ENCODE measurements at places on chromosomes 5 and 9. TPM values are rescaled to one million over a fixed set of nuclear protein-coding genes. Genes with fewer than 3 reads are reported as not detected.

GRCh38 chr5:53019320-53019719 lies 30.2 kb downstream of the ITGA2 start:
- H3K27me3 ChIP-seq: no peaks in the 10 kb centered on the region
- H3K4me1 ChIP-seq: no peaks in the 10 kb centered on the region
- no peak overlapping the region for H3K4me3 ChIP-seq

GRCh38 chr5:135377751-135378680 lies 21.0 kb downstream of the MACROH2A1 start:
- H3K27me3 ChIP-seq: no peaks in the 10 kb centered on the region
- DNase-seq: no peak
- H3K36me3 ChIP-seq: no peaks in the 10 kb centered on the region
- no peaks in the 10 kb centered on the region for H3K4me1 ChIP-seq
- H3K4me3 ChIP-seq: no peak overlapping the region
- no peak overlapping the region for H3K27ac ChIP-seq

GRCh38 chr9:111663301-111663823 lies 2.0 kb downstream of the GNG10 start:
- no peaks in the 10 kb centered on the region for H3K36me3 ChIP-seq
- H3K27me3 ChIP-seq: no peaks in the 10 kb centered on the region
- no peak overlapping the region for H3K27ac ChIP-seq
- H3K4me3 ChIP-seq: no peak overlapping the region

GRCh38 chr5:123209502-123210027 lies 120.5 kb downstream of the PRDM6 start:
- no peaks in the 10 kb centered on the region for H3K36me3 ChIP-seq
- H3K4me3 ChIP-seq: no peak overlapping the region
- no peak for DNase-seq
- no peaks in the 10 kb centered on the region for H3K4me1 ChIP-seq

DNA sequence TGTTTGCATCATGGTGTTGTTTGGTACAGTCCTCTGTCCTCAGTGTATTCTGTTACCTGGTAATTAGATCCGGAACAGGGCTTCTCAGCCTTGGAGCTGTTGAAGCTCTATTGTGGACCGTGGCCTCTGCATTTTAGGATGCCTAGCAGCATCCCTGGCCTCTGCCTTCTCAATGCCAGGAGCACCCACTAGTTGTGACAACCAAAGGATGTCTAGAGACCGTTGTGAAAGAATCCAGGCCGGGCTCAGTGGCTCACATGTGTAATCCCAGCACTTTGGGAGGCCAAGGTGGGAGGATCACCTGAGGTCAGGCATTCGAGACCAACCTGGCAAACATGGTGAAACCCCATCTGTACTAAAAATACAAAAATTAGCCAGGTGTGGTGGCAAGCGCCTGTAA lies 159.6 kb downstream of the CACNA1B start:
- H3K27ac ChIP-seq: no peak overlapping the region
- H3K27me3 ChIP-seq: no peaks in the 10 kb centered on the region
- H3K4me3 ChIP-seq: no peak overlapping the region
- no peaks in the 10 kb centered on the region for H3K4me1 ChIP-seq
- DNase-seq: no peak

GRCh38 chr5:54030981-54031380 lies 279.4 kb downstream of the ARL15 start:
- no peak overlapping the region for H3K4me3 ChIP-seq
- H3K36me3 ChIP-seq: no peaks in the 10 kb centered on the region
- no peaks in the 10 kb centered on the region for H3K27me3 ChIP-seq

GRCh38 chr5:177496727-177497291 lies 595 bp downstream of the PDLIM7 start:
- peak overlapping the region; percentile 85 for H3K27ac ChIP-seq
- no peaks in the 10 kb centered on the region for H3K36me3 ChIP-seq
- no peaks in the 10 kb centered on the region for H3K27me3 ChIP-seq
- peaks cover 57% of the 10 kb centered on the region for H3K4me1 ChIP-seq

GRCh38 chr5:132425009-132425937 lies 55.8 kb downstream of the SLC22A5 start:
- no peak overlapping the region for H3K4me3 ChIP-seq
- peaks cover 36% of the 10 kb centered on the region for H3K4me1 ChIP-seq
- H3K27ac ChIP-seq: no peak overlapping the region

GRCh38 chr9:87071473-87071872 lies 124.2 kb upstream of the GAS1 start:
- DNase-seq: no peak
- H3K36me3 ChIP-seq: no peaks in the 10 kb centered on the region
- no peaks in the 10 kb centered on the region for H3K27me3 ChIP-seq
- H3K4me3 ChIP-seq: no peak overlapping the region

GRCh38 chr5:139404484-139404840 lies 573 bp upstream of the SPATA24 start:
- peak overlapping the region; percentile 65 for H3K4me3 ChIP-seq
- no peaks in the 10 kb centered on the region for H3K4me1 ChIP-seq
- no peak for DNase-seq
- H3K27me3 ChIP-seq: no peaks in the 10 kb centered on the region
- no peaks in the 10 kb centered on the region for H3K36me3 ChIP-seq

DNA sequence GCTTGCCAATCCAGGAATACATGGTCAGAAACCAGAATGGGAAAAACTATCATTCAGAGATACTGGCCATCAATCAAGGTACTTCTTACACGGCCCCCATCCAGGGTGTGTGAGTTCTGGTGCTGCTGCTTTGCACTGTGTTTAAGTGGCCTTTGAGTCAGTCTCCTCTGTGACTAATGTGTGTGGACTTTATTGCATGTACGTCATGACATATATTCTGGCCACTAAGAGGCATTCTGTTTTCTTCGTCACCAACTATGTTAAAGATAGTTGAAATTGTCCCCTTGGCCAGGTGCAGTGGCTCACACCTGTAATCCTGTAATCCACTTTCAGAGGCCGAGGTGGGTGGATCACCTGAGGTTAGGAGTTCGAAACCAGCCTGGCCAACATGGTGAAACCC lies 8.5 kb downstream of the EXOSC3 start:
- H3K36me3 ChIP-seq: no peaks in the 10 kb centered on the region
- H3K27ac ChIP-seq: no peak overlapping the region
- H3K4me3 ChIP-seq: no peak overlapping the region
- no peaks in the 10 kb centered on the region for H3K27me3 ChIP-seq

DNA sequence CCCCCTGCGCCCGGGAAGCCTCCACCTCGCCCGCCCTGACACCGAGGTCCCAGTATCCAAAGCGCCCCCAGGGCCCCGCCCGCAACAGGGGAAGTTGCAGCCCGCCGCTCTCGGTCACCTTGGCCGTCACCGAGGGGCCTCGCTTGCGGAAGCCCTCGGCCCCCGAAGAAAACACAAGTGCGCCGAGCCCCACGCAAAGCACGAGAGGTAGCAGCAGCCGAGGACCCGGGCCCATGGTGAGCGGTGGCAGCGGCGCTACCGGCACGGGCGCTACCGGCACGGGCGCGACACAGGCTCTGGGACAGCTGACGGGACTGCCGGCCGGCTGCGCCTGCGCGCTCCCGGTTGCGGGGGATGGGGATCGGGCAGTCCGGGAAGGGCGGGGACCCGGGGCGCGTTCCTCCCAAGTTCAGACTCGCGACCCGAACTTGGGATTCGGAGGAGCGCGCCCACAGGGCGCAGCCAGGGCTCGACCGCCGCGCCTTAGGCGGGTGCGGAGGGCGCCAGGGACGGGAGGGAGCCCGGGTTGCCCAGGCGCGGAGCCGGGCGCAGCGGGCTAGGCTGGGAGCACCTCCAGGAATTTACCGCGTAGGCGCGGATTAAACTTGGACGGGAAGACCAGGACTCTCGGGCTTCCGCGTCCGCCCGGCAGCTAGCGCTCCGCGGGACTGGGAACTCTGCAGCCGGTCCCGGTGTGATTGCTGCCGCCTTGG lies at the start of gene PPIC:
Gene PPIC, minus strand, starts transcription at position 335 of the 713 bp plus-strand sequence. Its CDS starts 100 bp downstream, at position 235.
- H3K27ac ChIP-seq: peak within 1 kb of the TSS; percentile 85
- peak within 1 kb of the TSS; percentile 71 for H3K4me3 ChIP-seq
- H3K36me3 ChIP-seq: no peaks in the 10 kb centered on the region
- peaks cover 5% of the 10 kb centered on the region for H3K4me1 ChIP-seq
- DNase-seq: peak; percentile 90
- no peaks in the 10 kb centered on the region for H3K27me3 ChIP-seq

DNA sequence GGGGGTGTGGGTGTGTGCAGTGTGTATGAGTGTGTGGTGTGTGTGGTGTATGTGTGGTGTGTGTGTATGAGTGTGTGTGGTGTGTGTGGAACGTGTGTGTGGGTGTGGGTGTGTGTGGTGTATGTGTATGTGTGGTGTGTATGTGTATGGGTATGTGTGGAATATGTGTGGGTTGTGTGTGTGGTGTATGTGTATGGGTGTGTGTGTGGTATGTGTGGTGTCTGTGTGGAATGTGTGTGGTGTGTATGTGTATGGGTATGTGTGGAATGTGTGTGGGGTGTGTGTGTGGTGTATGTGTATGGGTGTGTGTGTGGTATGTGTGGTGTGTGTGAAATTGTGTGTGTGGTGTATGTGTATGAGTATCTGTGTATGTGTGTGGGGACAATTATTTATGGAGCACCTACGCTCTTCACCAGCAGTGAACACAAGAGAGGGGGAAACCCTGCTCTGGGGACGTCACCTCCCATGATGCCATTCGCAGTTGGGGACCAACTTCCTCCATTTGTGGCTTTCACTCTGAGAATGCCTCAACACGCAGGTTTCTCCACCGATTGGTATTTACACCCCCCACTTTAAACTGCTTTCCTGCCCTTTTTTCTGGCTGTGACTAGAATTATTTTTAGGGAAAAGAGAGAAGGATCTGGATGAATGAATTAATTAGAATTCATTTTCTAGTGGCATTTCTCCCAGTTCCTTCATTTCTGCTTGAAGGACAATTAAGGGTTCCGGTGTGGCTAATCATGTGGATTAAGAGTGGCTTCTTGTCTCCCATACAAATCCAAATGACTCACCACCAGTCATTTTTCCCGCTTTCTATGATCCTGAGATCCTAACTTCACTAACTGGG lies 238.1 kb downstream of the ROR2 start:
- no peaks in the 10 kb centered on the region for H3K4me1 ChIP-seq
- H3K4me3 ChIP-seq: no peak overlapping the region
- DNase-seq: peak; percentile 41

DNA sequence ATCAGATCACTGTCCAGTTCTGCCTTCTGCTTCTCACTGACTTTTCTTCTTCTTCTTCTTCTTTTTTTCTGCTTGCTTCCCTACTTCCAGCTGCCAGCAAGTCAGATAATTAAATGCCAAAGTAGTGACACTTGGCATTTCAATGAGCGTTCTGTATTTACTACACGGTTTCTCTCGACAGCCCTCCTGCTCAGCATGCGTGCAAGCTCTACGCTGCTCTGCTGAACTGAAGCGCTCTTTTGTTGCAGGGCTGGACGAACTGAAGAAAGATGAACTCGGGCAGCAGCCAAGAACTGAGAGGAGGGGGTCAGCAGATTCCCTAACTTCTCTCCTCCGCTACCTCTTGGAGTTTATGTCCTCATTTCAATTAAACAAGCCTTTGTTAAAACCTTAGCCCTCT lies 319.1 kb downstream of the GLIS3 start:
- no peak overlapping the region for H3K27ac ChIP-seq
- H3K27me3 ChIP-seq: no peaks in the 10 kb centered on the region
- H3K36me3 ChIP-seq: no peaks in the 10 kb centered on the region

DNA sequence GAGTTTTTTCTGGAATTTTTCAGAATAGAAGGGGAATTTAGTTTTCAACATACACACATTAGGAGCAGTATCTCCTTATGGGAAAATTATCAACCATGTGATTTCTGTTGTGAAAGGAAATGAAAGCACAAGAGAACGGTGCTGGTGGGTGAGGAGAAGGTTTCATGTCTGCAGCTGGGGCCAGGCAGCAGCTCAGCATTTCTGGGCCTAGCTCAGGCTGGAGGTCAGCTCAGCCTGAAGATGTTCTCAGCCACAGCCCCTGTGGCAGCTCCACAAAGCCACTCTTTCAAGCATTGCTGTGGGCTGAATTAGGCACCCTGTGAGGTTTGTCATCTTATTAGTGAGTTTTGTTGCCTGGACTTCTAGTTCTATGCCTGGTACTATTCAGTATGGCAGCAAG lies 90.3 kb downstream of the DIRAS2 start:
- no peaks in the 10 kb centered on the region for H3K27me3 ChIP-seq
- no peaks in the 10 kb centered on the region for H3K4me1 ChIP-seq
- no peaks in the 10 kb centered on the region for H3K36me3 ChIP-seq
- H3K27ac ChIP-seq: no peak overlapping the region
- H3K4me3 ChIP-seq: no peak overlapping the region
- no peak for DNase-seq

- no peak overlapping the region for H3K4me3 ChIP-seq
- DNase-seq: no peak
Observed at GRCh38 chr5:95007921-95008597, 276.8 kb downstream of the MCTP1 start.

DNA sequence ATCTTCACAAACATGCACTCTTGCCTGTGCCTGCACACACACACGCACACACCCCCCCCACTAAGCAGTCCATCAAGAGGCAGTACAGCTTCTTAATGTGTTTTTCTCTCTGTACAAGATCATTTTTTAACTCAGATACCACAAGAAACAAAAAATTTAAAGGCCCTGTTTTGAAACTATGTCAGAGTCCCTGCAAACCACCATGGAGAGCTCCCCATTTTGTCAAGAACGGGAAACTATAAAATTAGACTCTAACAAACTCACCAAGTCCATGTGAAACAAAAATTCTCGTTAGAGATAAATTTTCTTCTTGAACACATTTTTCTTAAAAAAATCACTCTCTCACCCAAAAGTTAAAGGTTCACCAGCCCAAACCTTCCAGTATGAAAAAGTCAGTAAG lies 86.3 kb downstream of the ELAVL2 start:
- no peaks in the 10 kb centered on the region for H3K27me3 ChIP-seq
- no peak for DNase-seq
- H3K4me1 ChIP-seq: no peaks in the 10 kb centered on the region
- H3K36me3 ChIP-seq: no peaks in the 10 kb centered on the region
- no peak overlapping the region for H3K27ac ChIP-seq

- H3K4me3 ChIP-seq: no peak overlapping the region
- H3K4me1 ChIP-seq: peaks cover 27% of the 10 kb centered on the region
- no peak overlapping the region for H3K27ac ChIP-seq
- no peaks in the 10 kb centered on the region for H3K36me3 ChIP-seq
- H3K27me3 ChIP-seq: no peaks in the 10 kb centered on the region
Observed at GRCh38 chr9:113156880-113157279, 6.1 kb downstream of the SLC31A2 start.

GRCh38 chr5:96747720-96748119 lies 60.0 kb downstream of the ERAP1 start:
- H3K4me3 ChIP-seq: no peak overlapping the region
- H3K36me3 ChIP-seq: no peaks in the 10 kb centered on the region

Gene ENG
- 214 TPM for total RNA-seq

Gene GDA
- total RNA-seq: 3.7 TPM

Gene FXN
- total RNA-seq: 14.5 TPM

All from testis (tissue), 5 donors.